ENCODE measurements at places on chromosomes 16 and 17.

- DNase-seq = no peak
Observed at GRCh38 chr17:72774236-72774635, 318.3 kb downstream of the SLC39A11 start.

- no peak for DNase-seq
Observed at GRCh38 chr16:23823475-23824384, 12.1 kb upstream of the PRKCB start.

GRCh38 chr17:44898768-44899073, 524 bp downstream of the EFTUD2 start:
- DNase-seq = peak; percentile 62

GRCh38 chr16:31063843-31064611, 10.0 kb downstream of the ZNF668 start:
- DNase-seq = no peak

GRCh38 chr16:19884611-19885450, at the start of gene GPRC5B:
GPRC5B (minus strand) TSS chr16:19884848; CDS start chr16:19872845, 12,003 bp downstream.
- peak; percentile 33 for DNase-seq

DNA sequence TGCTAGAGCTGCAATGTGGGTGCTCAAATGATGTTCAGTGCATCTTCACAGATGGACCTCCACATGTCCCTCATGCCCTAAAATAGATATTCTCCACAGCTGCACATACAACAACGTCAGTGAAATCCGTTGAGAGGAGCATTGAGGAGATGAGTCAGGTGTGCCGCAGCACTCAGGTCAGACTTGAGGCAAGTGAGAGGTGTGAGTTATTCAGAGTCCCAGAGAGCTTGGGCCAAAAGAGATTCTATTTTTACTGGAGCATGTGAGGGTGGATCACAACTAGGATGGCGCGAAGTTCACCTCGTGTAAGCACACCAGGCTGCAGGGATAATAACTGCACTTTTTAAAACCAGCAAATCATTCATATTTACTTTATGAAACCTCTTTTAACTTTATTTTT, 645.3 kb downstream of the MAF start:
- no peak for DNase-seq

GRCh38 chr17:10836145-10836544, 1.7 kb downstream of the PIRT start:
- DNase-seq = no peak

GRCh38 chr17:77942112-77942988, 16.2 kb upstream of the TNRC6C start:
- no peak for DNase-seq

DNA sequence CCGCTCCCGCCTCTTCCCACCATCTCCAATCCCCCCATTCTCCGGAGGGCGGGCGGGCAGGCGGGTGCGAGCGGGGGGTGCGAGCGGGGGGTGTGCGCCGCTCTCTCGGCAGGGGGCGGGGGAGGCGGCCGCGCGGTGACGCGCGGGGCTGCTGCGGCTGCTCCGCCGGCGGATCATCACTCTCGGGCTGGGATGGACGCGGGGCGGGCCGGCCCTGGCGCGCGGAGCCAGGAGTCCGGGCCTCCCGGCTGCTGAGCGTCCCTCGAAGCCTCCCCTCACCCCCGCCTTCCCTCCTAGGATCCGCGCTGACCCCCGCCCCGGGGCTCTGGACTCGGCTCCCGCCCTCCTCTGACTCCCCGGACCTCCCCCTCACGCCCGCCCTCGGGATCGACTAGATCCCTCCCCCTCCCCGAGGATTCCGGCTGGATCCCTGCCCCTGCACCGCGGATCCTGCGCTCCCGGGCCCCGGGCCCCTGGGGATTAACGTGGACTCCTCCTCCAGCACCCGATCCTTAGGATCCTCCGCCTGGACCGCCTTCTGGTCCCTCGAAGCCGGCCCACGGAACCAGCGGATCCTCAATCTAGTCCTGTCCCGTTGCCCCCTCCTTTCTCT, 946 bp upstream of the TMEM256 start:
- no peak for DNase-seq

- DNase-seq = peak; percentile 43
Observed at GRCh38 chr16:27154705-27155521, 48.4 kb upstream of the KDM8 start.

- no peak for DNase-seq
Observed at GRCh38 chr16:57153841-57154240, 32.0 kb downstream of the PSME3IP1 start.

DNA sequence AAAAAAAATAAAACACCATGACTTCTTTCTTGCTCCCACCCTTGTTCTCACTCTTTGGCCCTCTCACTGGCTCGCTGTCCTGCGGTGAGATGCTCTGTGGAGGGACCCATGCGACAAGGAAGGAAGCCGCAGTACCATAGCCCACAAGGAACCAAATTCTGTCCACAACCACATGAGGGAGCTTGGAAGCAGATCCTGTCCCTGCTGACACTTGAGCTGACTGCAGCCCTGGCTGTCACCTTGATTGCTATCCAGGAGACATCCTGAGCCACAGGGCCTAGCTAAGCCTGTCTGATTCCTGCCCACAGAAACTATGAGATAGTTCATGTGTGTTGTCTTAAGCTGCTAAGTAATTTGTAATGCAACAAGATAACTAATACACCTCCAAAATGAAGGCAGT, 4.8 kb upstream of the MT2A start:
- peak; percentile 67 for DNase-seq

DNA sequence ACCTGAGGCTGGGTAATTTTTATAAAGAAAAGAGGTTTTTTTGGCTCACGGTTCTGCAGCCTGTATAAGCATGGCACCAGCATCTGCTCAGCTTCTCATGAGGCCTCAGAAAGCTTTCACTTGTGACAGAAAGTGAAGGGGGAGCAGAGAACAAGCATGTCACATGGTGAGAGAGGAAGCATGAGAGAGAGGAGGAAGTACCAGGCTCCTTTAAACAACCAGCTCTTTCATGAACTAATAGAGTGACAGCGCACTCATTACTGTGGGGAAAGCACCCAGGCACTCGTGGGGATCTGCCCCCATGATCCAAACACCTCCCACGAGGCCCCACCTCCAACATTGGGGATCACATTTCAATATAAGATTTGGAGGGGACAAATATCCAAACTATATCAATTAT, 86.8 kb downstream of the USP32 start:
- peak; percentile 11 for DNase-seq
